ENCODE measurements at places on chromosomes 7 and 10.

- DNase-seq: no peak
Observed at GRCh38 chr10:10804998-10805740, 212.5 kb upstream of the CELF2 start.

- no peak for DNase-seq
Observed at GRCh38 chr10:88012641-88013040, 149.2 kb downstream of the PTEN start.

GRCh38 chr7:24135003-24135817 is 148.8 kb upstream of the NPY start:
- no peak for DNase-seq

GRCh38 chr7:69800495-69800894 is 202.2 kb downstream of the AUTS2 start:
- DNase-seq: no peak

- no peak for DNase-seq
Observed at GRCh38 chr10:114100848-114101741, 57.4 kb downstream of the ADRB1 start.

DNA sequence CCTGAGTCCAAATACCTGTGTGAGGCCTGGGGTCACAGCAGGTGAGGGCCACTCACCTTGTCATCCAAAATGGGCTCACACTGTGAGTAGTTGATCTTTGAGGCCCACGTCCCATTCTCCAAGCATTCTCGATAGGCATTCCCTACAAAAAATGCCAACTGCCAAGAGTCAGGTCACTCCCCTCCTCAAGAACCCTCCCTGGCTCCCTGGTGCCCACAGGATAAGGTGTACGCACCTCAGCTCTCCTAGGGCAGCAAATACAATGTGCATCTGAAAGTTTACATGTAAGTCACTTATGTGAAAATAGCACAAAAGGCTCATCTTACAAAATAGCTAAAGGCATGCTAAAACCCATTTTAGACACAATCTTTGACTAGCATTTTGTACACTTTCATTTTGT is 15.1 kb downstream of the CRHR2 start:
- no peak for DNase-seq

- no peak for DNase-seq
Observed at GRCh38 chr10:100625816-100626215, 90.1 kb downstream of the HIF1AN start.

GRCh38 chr7:47093320-47094234 is 488.3 kb downstream of the TNS3 start:
- no peak for DNase-seq

DNA sequence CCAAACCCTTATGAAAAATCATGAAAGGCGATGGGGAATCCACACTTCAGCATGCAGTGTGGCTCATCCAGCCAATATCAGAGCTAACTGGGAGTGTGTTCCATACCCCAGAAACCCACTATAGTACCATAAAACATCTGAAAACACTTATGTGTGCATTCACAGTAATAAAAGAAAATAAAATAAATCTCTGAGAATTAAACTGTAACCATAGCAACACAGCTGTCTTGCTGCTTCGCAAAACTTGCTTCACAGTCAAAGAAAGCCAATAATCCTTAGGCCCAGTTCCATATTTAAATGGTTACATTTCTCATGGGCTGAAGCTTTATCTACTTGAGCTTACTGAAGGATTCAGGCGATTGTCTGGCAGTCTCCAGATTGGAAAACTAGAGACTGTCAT is 19.9 kb upstream of the POLR1F start:
- DNase-seq: no peak

GRCh38 chr10:34941471-34942357 is 126.6 kb upstream of the PARD3 start:
- DNase-seq: no peak

GRCh38 chr10:119393019-119393418 is 149.5 kb downstream of the RGS10 start:
- DNase-seq: no peak

DNA sequence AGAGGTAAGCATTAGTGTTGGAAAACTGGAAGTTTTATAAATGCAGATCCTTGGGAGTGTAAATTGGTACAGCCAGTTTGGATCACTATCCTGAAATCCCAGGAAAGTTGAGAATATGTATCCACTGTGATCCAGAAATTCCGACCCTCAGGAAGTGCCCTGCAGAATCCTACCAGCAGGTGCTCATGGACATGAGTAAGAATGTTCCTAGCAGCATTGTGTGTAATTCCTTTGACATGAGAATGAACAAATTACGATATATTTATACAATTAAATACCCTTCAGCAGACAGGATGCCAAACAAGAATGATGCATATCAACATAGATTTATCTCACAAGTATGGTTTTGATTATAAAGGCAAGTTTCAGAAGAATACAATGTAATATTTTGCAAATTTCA is 181.6 kb downstream of the XPNPEP1 start:
- no peak for DNase-seq

DNA sequence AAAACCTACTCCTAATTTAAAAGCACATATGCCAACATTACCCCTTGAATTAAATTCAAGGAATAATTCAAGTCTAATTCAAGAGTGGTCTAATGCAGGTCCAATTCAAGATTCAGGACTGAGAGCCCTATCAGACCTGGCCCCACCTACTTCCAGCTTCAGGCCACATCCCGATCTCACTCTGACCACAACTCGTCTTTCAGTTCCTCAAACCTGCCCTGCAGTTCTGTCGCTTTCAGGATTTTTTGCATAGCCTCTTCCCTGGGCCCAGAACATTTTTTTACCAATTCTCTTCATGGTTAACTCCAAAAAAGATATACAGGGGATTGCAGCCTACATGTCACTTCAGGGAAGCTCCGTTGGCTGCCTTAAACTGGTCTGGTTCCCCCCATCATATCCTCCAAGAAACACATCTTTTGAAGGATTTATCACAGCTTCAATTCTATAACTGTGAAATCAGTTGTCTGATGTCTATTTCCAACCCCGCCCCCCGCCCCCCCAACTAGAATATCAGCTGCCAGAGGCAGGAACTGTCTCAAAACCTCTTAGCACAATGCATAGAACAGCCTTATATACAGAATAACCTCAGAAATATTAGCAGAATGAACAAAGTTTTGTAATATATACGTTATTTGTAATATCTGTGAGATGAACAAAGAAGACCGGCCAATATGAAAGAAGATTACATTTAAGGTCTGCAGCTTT is 20.8 kb downstream of the CCDC6 start:
- DNase-seq: no peak

- DNase-seq: no peak
Observed at GRCh38 chr7:83394776-83395175, 232.1 kb upstream of the PCLO start.

DNA sequence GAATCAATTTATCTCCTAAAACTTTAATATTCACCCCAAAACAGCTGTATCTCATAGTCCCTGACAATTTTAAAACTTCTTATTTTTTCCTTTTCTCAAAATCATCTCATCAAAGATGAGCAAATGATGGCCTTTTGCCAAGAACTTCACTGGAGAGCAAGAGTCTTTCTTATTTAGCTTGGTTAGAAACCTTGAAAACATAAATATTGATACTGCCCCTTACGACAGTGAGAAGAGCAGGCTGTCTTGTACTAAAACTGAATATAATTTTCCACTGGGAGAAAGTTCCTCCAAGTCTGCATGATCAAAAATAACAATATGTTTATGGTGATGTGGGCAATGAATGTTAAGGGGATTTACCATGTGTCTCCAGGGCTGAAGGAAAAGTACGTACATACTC is 109.0 kb downstream of the COL28A1 start:
- DNase-seq: no peak

DNA sequence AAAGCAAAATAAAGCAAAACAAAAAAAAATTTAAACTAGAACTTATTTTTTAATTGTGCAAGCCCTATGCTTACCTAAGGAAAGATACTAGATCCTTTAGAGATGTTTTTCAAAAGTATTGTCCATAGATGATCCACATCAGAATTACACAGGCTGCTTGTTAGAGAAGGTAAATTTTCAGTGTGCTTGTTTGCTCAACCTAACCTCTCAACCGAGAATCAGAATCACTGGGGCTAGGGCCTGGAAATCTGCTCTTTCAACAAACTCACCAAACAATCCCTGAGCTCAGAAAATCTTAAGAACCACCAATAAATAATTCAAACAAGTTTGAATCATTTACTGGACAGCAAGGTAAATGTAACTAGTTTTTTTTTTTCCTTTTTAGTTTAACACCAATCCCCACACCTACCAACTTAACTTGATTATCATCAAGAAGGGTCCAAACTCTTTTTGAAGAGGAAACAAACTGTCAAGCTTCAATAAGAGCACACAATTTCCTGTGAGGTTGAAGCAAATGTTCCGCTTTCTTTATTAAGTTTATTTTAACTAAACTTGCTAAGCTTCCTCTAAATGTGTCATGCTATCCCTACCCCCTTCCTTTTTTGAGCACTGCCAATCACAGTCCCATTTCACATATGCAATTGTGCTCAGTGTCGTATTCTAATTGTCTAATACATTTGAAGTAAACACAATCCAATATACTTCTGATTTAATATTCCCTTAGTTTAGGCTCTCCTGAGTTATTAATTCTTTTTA is 7.4 kb upstream of the TSPAN33 start:
- DNase-seq: no peak

- DNase-seq: no peak
Observed at GRCh38 chr7:103148131-103148993, 537 bp downstream of the NAPEPLD start.

GRCh38 chr7:114916261-114916892 is 5.5 kb upstream of the MDFIC start:
- no peak for DNase-seq

DNA sequence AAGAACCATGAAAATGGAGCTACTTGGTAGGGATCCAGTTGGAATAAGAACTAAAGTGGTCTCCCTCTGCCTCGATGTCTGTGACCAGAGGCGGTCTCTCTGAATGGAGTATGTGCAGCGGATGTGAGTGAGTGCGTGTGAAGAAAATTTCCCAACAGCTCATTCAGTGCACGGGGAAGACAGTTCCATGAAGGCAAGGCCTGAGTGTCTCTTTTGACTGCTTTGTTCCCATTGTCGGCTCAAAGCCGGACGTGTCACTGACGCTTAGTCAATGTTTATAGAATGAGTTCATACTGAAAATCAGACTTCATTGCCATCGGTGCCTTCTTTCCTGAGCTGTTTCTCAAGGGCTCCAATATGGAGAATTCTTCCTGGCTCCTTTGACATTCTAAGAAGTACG is 55.3 kb upstream of the GRB10 start:
- no peak for DNase-seq

- DNase-seq: no peak
Observed at GRCh38 chr10:27223964-27224363, 16.6 kb downstream of the ACBD5 start.

- no peak for DNase-seq
Observed at GRCh38 chr10:87761892-87762291, 56.1 kb downstream of the ATAD1 start.

DNA sequence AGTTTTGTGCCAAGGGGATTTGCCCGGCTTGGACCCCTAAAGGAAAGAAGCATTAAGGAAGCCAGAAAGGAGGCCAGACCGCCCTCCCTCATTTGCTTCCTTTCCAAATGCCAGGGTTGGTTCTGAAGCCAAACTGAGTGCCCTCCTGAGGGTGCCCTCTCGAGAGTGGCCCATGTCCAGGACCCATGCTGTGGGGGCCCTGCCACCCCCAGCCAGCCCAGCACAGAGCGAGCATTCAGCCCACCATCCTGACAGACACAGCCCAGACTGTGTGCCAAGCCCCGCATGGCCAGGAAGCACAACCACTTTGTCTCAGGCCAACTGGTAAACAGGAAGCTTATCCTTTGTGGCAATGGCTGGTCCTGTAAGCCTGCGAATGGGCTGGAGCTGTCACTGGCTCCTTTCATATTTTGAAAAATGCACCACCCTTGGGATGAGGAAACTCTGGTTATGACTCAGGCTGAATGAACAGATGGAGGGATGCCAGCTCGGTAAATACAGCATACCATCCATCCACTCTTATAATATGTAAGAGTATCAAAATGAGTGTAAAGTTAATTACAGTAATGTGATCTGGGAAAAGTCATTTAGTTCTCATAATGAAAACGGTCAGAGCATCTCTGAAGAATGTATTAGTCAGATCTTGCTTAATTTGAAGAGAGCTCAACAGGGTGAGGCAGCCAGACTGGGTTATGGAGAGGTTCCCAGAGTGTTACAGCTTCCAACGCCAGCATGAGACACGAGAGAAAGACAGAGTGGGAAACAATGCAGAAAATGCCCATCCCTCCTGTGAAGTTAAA is 65.0 kb downstream of the STK17A start:
- DNase-seq: no peak

DNA sequence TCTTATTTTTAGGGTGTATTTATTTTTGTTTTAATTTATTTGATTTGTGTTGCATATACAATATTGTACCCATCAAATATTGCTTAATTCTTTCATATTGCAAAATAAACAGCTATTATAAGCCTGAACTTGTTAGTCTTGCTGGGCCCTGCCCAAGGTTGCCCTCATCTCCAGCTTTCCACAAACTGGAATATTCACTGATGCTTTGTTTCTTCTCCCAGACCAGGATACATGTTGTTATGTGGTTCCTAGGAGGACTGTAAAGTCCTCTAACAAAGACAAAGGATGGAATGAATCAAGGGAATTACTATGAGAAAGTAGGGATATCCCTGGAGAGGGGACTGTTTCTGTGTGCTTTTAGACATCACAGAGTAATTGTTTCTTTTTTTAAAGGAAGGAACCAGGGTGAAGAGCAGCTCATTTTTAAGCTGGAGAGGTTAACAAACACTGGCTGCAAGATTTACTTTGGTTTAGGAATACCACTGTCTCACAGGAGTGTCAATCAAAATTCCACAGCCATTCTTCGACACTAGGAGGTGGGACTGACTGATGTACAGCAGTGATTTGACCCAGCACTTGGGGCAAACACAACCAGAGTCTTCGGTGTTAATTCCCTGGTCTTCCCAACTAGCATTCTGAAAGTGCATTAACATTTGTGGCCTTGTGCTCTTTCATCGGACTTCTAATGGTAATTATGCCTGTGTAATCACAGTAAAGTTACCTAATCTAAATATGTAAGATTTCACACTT is 14.8 kb upstream of the CD36 start:
- no peak for DNase-seq

DNA sequence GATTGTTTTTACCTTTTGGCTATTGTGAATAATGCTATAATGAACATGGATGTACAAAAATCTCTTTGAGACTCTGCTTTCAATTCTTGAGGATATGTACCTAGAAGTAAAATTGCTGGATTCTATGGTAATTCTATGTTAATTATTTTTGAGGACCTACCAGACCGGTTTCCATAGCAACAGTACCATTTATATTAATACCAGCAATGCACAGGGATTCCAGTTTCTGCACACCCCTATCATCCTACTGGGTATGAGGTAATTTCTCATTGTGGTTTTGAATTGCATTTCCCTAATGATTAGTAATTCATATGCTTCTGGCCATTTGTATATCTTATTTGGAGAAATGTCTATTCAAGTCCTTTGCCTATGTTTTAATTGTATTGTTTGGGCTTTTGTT is 9.9 kb upstream of the PPP1R9A start:
- no peak for DNase-seq

GRCh38 chr7:38658921-38659320 is 27.7 kb upstream of the AMPH start:
- DNase-seq: no peak
